PC-9 (cell line): ENCODE measurements at places on chromosomes 2 and 18. TPM values are rescaled to one million over a fixed set of nuclear protein-coding genes. Genes with fewer than 3 reads are reported as not detected.

Gene ADAM17
- total RNA-seq = 53.5 and 65.0 TPM in 2 replicates

Gene MEP1B
- not detected in 2 replicates for total RNA-seq

Gene MYL1
- total RNA-seq = not detected in 2 replicates

Gene EIF2AK2
- total RNA-seq = 39.8 and 61.2 TPM in 2 replicates

Gene INHBB
- total RNA-seq = 50.0 and 57.5 TPM in 2 replicates

Gene CLEC4F
- total RNA-seq = not detected in 2 replicates

Gene SMPD4
- 77.9 and 84.1 TPM in 2 replicates for total RNA-seq

GRCh38 chr2:199975273-199975895 lies 20.0 kb downstream of the MAIP1 start:
- peaks cover 50% of the 10 kb centered on the region for H3K4me1 ChIP-seq
- H3K27ac ChIP-seq = peak overlapping the region; percentile 91
- no peak for DNase-seq
- no peak overlapping the region for H3K4me3 ChIP-seq
- H3K27me3 ChIP-seq = no peaks in the 10 kb centered on the region
- H3K36me3 ChIP-seq = no peaks in the 10 kb centered on the region

- H3K4me1 ChIP-seq = no peaks in the 10 kb centered on the region
- no peak overlapping the region for H3K4me3 ChIP-seq
- DNase-seq = no peak
- H3K27me3 ChIP-seq = no peaks in the 10 kb centered on the region
- H3K27ac ChIP-seq = no peak overlapping the region
- no peaks in the 10 kb centered on the region for H3K36me3 ChIP-seq
Observed at GRCh38 chr2:192216336-192216735, 21.6 kb upstream of the TMEFF2 start.

DNA sequence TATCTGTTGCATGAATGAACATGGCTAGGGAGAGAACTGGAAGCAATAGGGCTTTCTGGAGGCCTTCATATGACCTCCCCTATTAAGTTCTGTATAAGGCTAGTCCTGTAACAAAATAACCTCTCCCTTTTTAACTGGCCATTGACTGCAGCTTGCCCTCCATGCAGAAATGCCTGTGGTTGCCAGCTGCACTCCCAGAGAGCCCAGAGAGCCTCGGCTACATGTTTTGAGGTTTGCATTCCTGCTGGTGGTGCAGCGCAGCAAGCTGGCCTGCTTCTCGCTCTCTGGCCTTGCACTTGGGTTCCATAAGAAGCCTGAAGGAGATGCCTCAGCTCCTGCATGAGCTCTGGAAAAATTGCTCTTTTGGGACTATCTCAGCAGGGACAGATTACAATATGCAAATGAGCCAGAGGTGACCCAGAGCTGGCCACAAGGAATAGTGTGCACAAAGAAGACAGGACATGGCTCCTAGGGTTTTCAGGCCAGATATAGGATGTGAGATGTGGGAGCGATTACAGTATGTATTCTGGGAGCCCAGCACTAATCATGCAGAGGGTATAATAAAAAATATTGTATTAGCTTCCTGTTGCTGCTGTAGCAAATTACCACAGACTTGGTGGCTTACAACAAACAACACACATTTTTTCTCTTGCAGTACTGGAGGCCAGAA lies 186.7 kb downstream of the INSIG2 start:
- no peak overlapping the region for H3K27ac ChIP-seq
- no peaks in the 10 kb centered on the region for H3K36me3 ChIP-seq
- no peak overlapping the region for H3K4me3 ChIP-seq
- H3K4me1 ChIP-seq = no peaks in the 10 kb centered on the region

GRCh38 chr2:241910604-241911520 lies 41.3 kb downstream of the RTP5 start:
- no peaks in the 10 kb centered on the region for H3K36me3 ChIP-seq
- H3K4me3 ChIP-seq = no peak overlapping the region
- H3K27me3 ChIP-seq = peaks cover 80% of the 10 kb centered on the region
- H3K4me1 ChIP-seq = no peaks in the 10 kb centered on the region
- H3K27ac ChIP-seq = no peak overlapping the region
- DNase-seq = peak; percentile 31

DNA sequence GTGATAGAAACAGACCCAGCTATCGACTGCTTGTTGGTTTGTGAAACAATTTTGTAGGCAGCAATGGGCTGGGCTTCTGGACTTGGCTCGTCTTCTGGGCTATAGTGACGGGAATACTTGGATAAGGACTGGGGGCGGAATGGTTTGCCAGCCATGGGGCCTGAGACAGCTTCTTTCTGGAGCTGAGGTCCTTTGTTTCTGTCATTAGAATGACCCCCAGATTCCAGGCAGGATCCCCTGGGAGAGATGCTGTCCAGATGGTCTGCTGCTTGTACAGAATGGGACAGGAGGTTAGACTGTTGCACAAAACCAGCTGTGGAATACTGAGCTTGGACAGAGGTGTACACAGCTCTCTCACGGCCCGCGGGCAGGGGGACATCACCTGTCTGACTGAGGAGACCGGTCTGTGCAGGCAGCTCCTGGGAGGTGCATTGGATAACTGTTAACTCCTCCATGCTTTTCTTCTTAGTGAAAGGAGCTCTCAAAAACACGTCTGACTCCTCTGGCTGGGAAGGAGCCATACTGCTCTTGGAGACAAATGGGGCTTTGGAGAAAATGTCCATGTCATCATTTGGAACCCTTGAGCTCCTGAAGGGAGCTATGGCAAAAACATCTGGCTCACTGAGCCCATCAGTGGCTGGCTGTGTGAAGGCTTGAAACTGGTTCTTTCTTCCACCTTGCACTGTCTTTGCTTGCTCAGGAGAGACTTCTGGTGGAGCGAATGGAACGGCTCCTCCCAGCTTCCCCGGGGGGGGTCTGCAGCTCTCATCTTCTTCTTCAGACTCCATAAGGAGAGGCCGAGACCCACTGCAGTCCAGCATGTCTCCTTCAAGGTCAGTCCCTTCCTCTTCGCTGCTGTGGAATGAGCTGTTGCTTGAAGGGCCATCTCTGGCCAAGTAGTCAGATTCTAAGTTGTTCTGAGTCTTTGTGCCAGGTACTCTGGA lies 28.6 kb upstream of the NFU1 start:
- DNase-seq = no peak
- no peak overlapping the region for H3K27ac ChIP-seq
- H3K36me3 ChIP-seq = peaks cover 10% of the 10 kb centered on the region; the same call in 1 of the 2 replicates
- H3K27me3 ChIP-seq = no peaks in the 10 kb centered on the region

DNA sequence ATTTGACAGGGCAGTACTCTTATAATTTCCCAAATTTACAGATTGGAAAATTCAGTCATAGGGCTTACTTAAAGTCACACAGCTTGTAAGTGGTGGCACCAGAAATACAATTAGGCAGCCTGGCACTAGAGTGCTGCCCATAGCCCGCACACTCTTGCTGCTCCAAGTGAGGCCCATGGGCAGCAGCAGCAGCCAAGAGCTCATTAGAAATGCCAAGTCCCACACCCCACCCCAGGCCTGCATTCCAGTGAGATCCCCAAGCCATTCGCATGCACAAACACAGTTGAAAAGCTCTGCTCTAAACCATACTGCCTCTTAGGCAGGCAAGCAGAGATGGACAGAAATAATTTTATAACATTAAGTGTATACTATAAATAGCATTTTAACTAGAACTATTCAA lies 379.3 kb upstream of the PKDCC start:
- no peak overlapping the region for H3K4me3 ChIP-seq
- H3K27ac ChIP-seq = no peak overlapping the region
- H3K36me3 ChIP-seq = no peaks in the 10 kb centered on the region
- H3K27me3 ChIP-seq = peaks cover 36% of the 10 kb centered on the region
- DNase-seq = no peak

GRCh38 chr2:149160701-149161217 lies 122.3 kb downstream of the LYPD6B start:
- no peak for DNase-seq
- H3K4me1 ChIP-seq = peaks cover 12% of the 10 kb centered on the region
- no peaks in the 10 kb centered on the region for H3K27me3 ChIP-seq
- no peaks in the 10 kb centered on the region for H3K36me3 ChIP-seq
- no peak overlapping the region for H3K27ac ChIP-seq
- H3K4me3 ChIP-seq = no peak overlapping the region

- H3K36me3 ChIP-seq = no peaks in the 10 kb centered on the region
- H3K27ac ChIP-seq = no peak overlapping the region
- no peak for DNase-seq
- no peak overlapping the region for H3K4me3 ChIP-seq
- no peaks in the 10 kb centered on the region for H3K4me1 ChIP-seq
Observed at GRCh38 chr2:107466984-107467773, 359.5 kb upstream of the RGPD4 start.

- no peaks in the 10 kb centered on the region for H3K27me3 ChIP-seq
- H3K27ac ChIP-seq = peak overlapping the region; percentile 92
- peaks cover 34% of the 10 kb centered on the region for H3K4me1 ChIP-seq
- peak overlapping the region; percentile 93 for H3K4me3 ChIP-seq
- peak; percentile 71 for DNase-seq
- peaks cover 32% of the 10 kb centered on the region for H3K36me3 ChIP-seq
Observed at GRCh38 chr2:150485871-150486538, 1.5 kb downstream of the RND3 start.
